Hair follicle dermal papilla cell (primary cell): ENCODE measurements at places on chromosomes 16 and 17. TPM values are rescaled to one million over a fixed set of nuclear protein-coding genes. Genes with fewer than 3 reads are reported as not detected.

Gene SDR42E1
- 1.9 and 2.1 TPM in 2 replicates for total RNA-seq

Gene TP53TG3
- total RNA-seq = not detected in 2 replicates

Gene SLFN14
- not detected in 2 replicates for total RNA-seq

Gene AOC2
- 0.73 and 1.3 TPM in 2 replicates for total RNA-seq

Gene HGS
- total RNA-seq = 107 and 114 TPM in 2 replicates

Gene JPT2
- 23.2 and 24.9 TPM in 2 replicates for total RNA-seq

Gene COG1
- total RNA-seq = 24.5 and 29.2 TPM in 2 replicates

Gene ARHGAP44
- total RNA-seq = 1.6 and 2.1 TPM in 2 replicates

Gene KRT32
- not detected in 2 replicates for total RNA-seq

Gene KRT40
- total RNA-seq = not detected in 2 replicates

Gene HOXB2
- total RNA-seq = 9.6 and 11.2 TPM in 2 replicates

Gene CRHR1
- total RNA-seq = not detected in 2 replicates

Gene ABCC3
- total RNA-seq = 20.9 and 24.8 TPM in 2 replicates

Gene C17orf113
- total RNA-seq = 0.49 TPM in 2 replicates

Gene GPRC5C
- 3.2 and 5.0 TPM in 2 replicates for total RNA-seq

Gene SCN4A
- under 0.01 TPM in 1 of 2 replicates, not detected in the other for total RNA-seq

Gene DHRS7C
- total RNA-seq = not detected in 2 replicates

Gene ZDHHC1
- 14.7 and 15.3 TPM in 2 replicates for total RNA-seq

Gene CXCL16
- 0.97 and 1.1 TPM in 2 replicates for total RNA-seq

Gene KRTAP9-4
- total RNA-seq = not detected in 2 replicates

Gene KRTAP2-3
- total RNA-seq = not detected in 2 replicates

Gene NEUROD2
- total RNA-seq = not detected in 2 replicates

Gene RBFOX1
- not detected in 2 replicates for total RNA-seq

Gene PERCC1
- total RNA-seq = not detected in 2 replicates

Gene STH
- total RNA-seq = not detected in 2 replicates

Gene CHRNE
- total RNA-seq = 4.7 and 5.8 TPM in 2 replicates

Gene WNK4
- total RNA-seq = under 0.01 TPM in 1 of 2 replicates, not detected in the other

Gene OR3A3
- not detected in 2 replicates for total RNA-seq

Gene CCL1
- not detected in 2 replicates for total RNA-seq

Gene CHD9NB
- 0.65 and 1.3 TPM in 2 replicates for total RNA-seq

Gene HAS3
- 0.49 and 2.4 TPM in 2 replicates for total RNA-seq

Gene PABPN1L
- not detected in 2 replicates for total RNA-seq

Gene ADPRM
- total RNA-seq = 12.5 and 12.7 TPM in 2 replicates

Gene JPH3
- total RNA-seq = not detected in 2 replicates

Gene TMIGD1
- total RNA-seq = not detected in 2 replicates

Gene STX1B
- 0.97 and 2.3 TPM in 2 replicates for total RNA-seq

Gene TBC1D3E
- total RNA-seq = not detected in 2 replicates

Gene HOXB4
- 1.3 and 2.1 TPM in 2 replicates for total RNA-seq
